SK-N-MC (cell line): ENCODE measurements at places on chromosomes 12 and 14.

DNA sequence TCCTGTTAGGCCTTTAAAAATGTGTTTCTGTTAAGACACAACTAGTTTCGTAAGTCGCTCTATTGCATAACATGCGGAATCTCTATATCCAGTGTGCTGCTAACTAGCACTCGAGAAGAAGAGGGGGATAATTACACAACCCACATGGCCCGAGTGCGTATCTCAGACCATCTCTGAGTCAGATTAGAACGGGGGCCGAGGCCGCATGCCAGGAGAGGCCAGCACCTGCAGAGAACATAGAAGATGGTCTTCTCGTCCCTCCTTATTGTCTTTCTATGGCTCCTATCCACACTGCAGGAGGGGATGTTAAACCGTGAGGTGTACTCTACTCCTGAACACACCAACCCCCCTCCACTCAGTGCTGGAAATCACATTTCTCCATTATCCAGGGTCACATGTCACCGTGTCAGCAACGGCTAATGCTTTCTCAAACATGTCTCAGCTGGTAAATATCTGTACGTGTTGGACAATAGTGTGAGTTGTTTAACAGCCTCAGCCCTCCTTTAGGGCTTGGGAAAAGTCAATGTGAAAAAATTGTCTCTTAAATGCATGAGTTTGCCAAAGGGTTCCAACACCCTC lies 56.3 kb downstream of the CCDC88C start:
- peak; percentile 64 for DNase-seq

- no peak for DNase-seq
Observed at GRCh38 chr14:90756755-90757345, 59.4 kb downstream of the TTC7B start.

DNA sequence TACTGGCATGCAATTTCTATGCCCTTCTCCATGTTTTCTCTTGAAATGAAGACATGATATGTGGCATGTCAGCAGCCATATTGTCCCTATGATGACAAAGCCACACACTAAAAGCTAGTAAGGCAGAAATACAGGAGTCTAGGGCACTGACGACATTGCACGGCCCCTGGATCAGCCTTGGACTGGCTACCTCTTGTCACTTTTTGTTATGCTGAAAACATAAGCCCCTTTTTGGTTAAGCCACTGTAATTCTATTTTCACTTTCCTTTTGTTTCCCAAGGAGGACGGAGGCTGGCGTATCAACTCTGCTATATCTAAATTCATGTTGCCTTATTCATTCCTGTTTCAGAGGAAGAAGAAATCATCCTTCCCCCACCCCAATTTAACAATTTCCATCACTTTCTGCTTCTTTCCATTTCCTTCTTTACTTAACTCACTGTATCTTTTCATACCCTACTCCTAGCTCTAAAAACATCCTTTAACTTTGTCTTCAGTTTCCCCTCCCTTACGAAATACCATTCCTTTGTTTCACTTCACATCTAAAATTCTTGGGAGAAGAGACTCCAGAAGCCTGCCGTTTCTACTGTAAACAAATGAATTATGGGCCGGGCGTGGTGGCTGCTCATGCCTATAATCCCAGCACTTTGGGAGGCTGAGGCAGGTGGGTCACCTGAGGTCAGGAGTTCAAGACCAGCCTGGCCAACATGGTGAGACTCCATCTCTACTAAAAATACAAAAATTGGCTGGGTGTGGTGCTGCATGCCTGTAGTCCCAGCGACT lies 364.1 kb downstream of the PCNX1 start:
- no peak for DNase-seq

DNA sequence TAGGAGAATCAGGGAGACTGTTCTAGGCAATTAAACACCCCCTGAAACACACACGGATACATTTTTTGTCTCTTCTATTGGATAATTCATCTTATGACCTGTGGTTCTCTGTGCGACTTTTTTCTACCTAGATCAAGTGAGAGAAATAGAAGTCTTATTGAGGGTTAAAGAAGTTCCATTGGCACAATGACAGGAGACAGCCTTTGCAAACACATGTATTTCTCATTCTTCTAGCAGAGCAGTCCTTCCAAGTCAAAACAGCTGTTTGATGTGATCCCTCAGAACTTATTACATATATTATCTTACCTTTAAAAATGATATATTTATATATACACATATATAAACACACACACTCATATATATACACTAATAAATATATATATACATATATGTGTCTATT lies 496.7 kb downstream of the SLC6A15 start:
- no peak for DNase-seq

DNA sequence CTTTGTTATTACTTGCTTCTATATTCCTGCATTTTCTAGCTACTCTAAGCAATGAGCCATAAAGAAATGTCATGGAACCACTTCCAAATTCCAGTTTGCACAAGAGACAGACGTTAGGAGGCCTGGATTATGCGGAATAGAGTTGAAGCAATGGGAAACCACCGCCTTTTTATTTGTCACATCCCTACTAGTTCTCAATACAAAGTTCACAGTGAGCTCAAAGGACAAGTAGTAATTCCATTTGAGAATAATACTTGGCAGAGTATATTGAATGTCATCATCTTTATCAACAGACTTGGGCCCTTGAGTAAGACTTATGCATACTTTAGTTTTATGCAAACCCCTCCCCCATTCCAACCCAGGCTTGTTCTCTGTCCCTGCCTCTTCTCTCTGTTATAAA lies 3.7 kb upstream of the SLC15A5 start:
- no peak for DNase-seq

- DNase-seq, result no peak
Observed at GRCh38 chr14:74203639-74204038, 35.6 kb upstream of the VSX2 start.

GRCh38 chr14:103551338-103551762 lies 11.1 kb downstream of the BAG5 start:
- no peak for DNase-seq

GRCh38 chr14:104977681-104978653 lies at the start of gene AHNAK2:
Gene AHNAK2, minus strand, starts transcription at chr14:104978374. Its CDS starts 137 bp downstream, at chr14:104978237.
- no peak for DNase-seq

DNA sequence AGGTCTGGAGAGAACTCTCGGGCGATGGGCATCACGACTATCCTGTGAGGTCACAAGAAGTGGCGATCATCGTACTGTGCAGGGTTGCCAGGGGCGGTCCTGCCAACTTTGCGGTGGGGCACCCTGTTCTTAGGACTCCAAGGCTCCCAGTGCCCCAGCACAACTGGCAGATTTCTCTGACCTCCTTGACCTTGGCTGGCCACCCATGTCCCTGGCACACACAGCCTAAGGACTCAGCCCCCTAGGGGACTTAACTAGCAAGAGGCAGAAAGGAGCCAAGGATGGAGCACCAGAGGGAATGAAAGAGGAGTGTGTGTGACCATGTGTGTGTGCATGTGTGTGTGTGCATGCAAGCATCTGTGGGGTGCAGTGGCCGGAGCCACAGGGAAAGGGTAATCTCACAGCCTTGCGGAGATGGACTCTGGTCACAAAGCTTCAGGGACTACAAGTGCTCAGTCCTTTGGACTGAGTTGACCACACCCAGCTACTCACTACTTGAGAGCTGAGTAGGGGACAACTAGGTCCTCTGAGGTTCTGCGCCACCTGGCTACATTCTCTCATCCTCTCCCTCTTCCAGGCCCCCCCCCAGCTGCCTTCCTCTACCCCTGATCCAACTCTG lies 13.7 kb downstream of the SLC48A1 start:
- DNase-seq, result no peak

- DNase-seq, result no peak
Observed at GRCh38 chr12:121009741-121010140, 6.5 kb downstream of the C12orf43 start.

GRCh38 chr12:112116232-112117060 lies 7.9 kb upstream of the NAA25 start:
- DNase-seq, result peak; percentile 95

DNA sequence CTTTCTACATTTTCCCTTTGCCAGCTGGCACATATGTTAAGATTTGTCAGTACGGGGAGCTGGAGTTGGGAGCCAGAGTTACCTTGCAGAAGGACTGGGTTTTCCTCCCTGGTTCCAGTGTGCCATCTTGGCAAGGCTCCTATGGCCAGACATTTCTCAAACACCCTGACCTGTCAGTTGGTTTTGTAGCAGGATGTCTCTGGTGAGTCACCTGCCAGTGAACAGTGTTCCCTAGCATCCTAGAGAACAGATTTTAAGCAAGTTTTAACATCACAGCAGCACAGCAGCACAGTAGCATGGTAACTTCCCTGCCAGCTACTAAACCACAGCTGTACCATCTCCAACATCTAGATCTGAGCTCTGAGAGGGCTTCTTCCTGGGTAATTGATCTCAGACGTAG lies 26.2 kb upstream of the KTN1 start:
- no peak for DNase-seq

- peak; percentile 10 for DNase-seq
Observed at GRCh38 chr12:6430124-6430989, 14.4 kb upstream of the CD27 start.
